GM12878 (cell line): ENCODE measurements at places on chromosomes 2 and 18.

DNA sequence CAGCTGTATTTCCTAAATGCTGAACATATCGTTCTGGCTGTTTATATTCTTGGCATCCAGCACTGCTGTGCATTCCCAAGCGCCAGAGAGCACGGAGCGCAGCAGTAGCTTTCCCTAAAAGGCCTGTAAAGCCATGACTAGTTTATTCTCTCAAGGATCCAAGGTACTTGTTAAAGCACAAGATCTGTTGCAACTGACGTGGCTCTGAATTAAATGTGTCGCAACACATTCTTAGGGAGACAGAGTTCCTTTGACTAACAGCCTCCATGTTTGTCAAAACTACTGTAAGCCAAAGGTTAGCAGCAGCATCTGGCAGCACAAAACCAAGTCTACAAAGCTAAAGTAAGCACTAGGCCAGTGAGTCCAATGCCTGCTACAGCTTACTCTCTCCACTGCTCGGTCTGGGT is 188.6 kb upstream of the FN1 start:
- no peak for DNase-seq

DNA sequence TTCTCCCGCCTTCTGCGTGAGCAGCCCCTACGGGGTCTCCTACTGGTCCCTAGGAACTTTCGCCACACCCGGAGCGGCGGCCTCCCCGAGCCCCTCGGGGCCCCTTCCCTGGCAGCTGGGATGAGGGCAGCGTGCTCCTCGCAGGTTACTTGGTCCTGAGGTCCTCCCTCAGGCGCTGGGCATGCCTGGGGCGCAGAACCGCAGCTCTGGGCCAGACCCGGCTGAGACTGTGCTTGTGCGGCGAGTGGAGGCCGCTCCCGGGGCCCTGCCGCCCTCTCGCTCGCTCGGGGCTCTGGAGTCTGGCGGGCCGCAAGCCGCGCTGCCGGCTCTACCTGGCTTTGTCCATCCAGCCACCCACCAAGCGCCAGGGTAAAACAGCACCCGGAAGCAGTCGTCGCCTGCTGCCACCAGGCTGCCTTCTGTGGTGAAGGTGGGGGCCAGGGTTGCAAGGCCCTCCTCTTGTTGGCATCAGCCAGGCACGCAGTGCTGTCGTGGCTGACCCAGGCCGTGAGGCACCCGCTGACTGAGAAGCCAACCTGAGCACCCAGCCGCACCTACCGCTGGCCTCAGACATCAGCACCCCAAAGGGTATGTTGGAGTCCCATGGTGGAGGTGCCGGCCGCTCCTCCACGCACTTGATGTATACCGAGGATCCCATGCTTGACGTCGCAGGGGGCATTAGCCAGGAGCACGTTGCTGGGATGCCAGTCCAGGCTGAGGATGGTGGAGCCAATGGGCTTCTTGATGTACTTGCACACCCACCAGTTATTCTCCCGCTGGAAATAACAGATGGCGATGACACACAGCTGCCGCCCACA is 46.1 kb upstream of the PTH2R start:
- no peak for DNase-seq

DNA sequence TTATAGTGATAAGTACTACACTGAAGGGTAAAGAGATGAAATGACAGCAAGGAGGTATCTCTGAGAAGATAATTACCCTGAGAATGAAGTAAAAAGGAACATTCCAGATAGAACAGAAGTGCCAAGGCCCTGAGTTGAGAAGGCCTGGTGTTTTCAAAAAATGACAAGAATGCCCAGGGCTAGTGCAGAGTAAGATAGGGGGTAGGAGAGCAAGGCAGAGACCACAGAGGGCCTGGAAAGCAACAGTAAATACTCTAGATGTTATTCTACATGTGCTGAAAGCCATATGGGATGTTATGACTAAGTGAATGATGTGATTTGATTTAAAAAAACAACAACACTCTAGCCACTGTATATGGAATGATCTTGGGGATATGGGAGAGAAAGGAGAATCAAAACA is 52.3 kb downstream of the BAZ2B start:
- DNase-seq: no peak

DNA sequence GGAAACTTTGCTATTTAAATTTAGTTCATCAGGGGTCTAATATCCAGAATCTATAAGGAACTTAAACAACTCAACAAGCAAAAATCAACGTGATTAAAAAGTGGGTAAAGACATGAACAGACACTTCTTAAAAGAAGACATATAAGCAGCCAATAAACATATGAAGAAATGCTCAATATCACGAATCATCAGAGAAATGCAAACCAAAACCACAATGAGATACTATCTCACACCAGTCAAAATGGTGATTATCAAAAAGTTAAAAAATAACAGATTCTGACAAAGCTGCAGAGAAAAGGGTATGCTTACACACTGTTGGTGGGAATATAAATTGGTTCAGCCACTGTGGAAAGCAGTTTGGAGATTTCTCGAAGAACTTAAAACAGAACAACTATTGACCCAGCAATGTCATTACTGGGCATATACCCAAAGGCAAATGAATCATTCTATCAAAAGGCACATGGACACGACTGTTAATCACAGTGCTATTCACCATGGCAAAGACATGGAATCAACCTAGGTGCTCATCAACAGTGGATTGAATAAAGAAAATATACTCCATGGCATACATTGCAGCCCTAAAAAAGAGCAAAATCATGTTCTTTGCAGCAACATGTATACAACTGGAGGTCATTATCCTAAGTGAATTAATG is 189.9 kb downstream of the SLC4A10 start:
- DNase-seq: no peak

DNA sequence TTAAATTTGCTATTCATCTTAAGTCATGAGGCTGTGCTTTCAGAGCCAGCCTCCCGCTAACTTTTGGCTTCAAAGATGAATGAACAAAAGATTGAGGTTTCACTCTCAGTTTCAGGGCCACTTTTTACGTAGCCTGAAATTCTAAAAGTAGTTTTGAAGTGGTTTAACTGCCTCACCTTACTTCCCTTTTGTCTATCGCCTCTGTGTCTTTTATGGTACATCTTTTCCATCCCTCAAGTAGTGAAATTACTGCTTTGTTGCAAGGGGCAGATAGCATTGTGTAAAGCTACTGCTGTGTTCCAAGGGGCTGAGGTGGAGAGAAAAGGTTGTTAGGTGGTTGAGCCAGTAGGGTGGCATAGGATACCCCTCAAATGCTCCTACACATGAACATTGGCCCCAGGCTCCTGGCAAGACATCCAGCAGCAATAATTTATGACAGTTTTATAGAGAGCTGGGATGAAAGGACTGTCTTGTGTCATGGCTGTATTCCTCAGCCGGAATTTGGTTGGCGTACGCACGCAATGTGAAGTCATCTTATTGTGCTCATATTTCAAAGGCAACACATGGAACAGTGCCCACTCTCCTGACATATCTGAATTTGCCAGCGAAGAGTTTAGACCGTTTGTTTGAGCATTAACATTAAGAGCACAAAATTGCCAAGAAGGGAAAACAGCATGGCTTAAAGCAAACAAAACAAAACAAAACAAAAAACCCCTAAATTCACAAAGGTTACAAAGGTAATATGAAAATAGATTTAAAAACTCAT is 32.2 kb downstream of the QPCT start:
- peak; percentile 78 for DNase-seq

DNA sequence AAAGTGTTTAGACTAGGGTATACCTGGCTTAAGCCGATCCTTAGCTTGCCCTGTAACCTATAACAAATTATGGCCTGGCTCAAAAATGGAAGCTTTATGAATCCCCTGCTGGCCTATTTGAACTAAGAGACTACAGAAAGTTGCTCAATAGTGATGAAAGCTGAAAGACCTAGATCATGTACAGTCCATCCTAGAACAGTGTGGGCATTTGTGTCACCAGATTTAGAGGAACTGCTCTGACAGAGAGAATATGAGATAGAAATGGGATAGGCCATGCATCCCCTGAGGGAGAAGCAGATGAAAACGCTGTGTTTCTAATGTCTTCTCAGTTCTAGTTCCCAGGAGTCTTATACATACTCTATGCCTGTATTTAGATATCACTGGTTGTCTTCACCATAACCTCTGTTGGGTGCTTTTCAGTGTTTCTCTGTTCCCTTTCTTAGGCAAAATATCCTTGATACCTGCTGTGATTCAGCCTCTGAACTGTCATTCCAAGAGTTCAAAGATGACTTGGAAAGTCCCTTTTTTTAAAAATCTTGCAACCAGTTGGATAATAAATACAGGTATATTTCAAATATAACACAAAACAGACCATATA is 246.9 kb upstream of the SLC39A10 start:
- peak; percentile 60 for DNase-seq

- DNase-seq: no peak
Measured at GRCh38 chr2:100610381-100610831, 47.6 kb downstream of the PDCL3 start.

DNA sequence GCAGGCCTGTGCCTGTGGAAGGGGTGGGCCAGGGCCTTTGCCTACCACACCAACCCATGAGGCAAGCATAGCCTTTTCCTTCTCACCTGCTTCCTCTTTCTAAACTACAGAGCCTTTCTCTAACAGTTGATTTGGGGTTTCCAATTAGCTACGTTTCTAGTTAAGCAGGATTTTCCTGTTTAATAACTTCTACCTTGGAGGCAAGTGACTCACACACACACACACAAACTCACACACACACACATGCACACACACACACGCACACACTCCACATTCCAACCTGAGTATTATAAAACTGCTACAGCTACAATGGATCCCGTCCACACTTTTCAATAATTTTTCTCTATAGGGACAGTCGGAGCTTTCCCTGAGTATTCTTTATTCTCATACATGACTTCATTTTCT is 84.9 kb downstream of the SOX11 start:
- no peak for DNase-seq

- no peak for DNase-seq
Measured at GRCh38 chr2:237101118-237101979, 15.7 kb downstream of the COPS8 start.

GRCh38 chr2:79292958-79293315 is 133.4 kb upstream of the REG3A start:
- no peak for DNase-seq

DNA sequence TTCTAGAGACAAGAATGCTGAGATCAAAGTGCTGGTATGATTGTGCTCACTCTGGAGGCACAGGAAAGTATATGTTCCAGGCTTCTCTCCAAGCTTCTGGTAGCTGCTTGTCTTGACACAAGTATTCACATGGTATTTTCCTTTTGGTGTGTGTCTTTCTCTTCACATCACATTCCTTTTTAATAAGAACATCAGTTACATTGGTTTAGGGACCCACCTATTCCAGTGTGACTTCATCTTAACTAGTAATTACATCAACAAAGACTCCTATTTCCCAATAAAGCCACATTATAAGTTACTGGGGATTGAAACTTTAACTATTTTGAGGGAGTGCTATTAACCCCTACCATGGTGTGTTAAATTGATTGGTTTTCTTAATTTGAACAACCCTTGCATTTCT is 119.1 kb downstream of the FSIP2 start:
- no peak for DNase-seq

- DNase-seq: no peak
Measured at GRCh38 chr2:240304746-240305161, 130.7 kb upstream of the GPC1 start.

DNA sequence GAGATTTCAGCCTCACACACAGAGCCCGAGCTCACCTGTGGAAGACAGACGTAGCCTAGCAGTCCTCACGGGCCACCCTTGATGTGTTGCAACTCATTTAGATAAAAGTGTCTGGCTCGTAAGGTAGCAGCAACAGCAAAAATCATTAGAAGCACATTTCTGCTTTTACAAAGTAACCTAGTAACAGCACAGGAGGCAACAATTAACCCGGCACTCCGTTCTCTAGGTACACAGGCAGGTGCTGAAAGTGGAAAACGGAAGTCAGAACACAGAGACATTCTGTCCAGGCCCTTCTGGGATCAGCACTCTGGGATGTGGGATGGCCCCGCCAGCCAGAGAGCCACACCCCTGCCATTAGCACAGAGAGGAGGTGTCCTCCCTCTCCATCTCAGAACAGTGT is 99.3 kb downstream of the KLHL29 start:
- DNase-seq: no peak

- DNase-seq: no peak
Measured at GRCh38 chr2:48131539-48132270, 225.4 kb upstream of the FBXO11 start.

GRCh38 chr2:69615078-69615625 is 28.4 kb downstream of the AAK1 start:
- DNase-seq: no peak

DNA sequence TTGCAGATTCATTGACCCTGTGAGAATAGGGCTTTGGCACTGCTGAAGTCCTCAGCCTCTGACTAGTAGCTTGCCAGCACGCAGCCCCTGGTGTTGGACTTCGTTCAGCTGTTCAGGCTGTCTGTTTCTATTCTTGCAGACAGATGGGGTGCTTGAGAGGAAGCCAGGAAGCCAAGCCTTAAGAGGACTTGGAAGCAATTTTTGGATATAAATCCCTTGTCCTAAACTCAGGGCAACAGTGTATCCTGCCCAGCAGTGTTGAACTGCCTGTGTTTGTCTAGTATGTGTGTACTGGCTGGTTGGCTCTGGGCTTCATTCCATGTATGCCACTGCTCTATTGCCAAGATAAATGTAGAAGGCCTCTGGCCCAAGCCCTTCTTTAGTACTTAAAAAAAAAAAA is 108.6 kb downstream of the COMMD1 start:
- no peak for DNase-seq

DNA sequence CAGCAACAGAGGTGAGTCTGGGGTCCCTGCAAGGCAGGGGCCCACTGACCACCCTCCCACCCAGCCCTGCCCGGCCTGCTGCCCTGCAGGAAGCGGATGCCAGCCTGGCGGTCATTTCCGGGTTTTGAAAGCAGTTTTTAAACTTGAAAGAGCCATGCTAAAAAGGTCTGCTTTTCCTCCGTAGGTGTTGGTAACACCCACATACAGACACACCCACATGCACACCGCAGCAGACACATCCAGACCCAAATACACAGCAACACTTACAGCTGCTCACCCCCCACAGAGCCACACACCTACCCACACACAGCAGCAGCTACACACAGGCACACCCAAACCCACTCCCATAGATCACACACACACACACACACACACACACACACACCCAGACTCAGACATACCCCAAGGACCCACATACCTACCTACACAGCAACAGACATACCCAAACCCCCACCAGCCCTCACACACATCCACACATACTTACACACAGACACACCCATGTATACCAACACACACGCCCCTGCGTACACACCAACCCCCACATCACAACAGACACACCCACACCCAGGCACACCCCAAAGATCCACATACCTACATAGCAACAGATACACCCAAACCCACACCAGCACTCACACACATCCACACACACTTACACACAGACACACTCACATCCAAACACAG is 7.6 kb downstream of the ZFP36L2 start:
- DNase-seq: no peak

- DNase-seq: no peak
Measured at GRCh38 chr18:77066689-77067088, 65.9 kb downstream of the MBP start.

GRCh38 chr2:127177617-127178263 is 42.4 kb downstream of the CYP27C1 start:
- DNase-seq: no peak
